ENCODE measurements at places on chromosomes 6 and 20.

GRCh38 chr20:23136893-23137745 lies 51.0 kb upstream of the CD93 start:
- DNase-seq, result no peak

GRCh38 chr6:112284603-112285002 lies 30.2 kb upstream of the LAMA4 start:
- no peak for DNase-seq

DNA sequence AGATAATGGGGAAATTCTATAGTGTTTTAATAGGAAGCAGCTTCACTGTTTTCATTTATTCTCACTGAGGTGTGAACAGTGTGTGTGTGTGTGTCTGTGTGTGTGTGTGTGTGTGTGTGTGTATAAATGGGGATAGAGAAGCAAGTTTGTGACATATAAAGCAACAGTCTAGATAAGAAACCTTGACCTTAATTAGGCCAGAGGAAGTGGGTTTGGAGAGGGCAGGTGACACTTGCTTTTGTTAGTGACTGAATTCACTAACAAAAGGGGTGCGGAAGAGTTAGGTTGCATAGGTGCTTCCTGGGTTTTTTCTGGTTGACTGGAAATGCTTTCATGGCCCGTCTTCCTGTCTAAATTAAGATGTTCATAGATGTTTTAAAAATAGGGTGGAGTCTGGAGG lies 515.7 kb upstream of the FLRT3 start:
- no peak for DNase-seq

DNA sequence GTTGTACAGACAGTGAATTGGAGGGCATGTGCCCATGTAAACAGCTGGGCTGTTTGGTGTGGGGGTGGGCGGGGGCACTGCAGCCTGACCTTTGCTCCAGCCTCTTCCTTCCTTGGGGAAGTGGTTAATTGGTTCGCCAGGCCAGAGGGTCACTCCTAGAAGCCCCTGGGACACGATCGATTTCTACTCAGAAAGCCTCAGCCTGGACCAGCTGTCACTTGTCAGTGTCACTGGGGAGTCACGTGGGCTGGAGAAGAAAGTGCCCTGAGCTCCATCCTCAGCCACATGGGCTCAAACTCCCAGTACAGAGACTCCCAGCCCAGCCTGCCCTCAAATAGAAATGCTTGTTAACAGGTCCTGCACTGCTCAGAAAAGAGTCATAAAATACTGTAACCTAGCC lies 423.8 kb upstream of the SULF2 start:
- DNase-seq, result no peak

- DNase-seq, result peak; percentile 31
These were observed 180.3 kb downstream of the CDH26 start for GRCh38 chr20:60138256-60139220.

DNA sequence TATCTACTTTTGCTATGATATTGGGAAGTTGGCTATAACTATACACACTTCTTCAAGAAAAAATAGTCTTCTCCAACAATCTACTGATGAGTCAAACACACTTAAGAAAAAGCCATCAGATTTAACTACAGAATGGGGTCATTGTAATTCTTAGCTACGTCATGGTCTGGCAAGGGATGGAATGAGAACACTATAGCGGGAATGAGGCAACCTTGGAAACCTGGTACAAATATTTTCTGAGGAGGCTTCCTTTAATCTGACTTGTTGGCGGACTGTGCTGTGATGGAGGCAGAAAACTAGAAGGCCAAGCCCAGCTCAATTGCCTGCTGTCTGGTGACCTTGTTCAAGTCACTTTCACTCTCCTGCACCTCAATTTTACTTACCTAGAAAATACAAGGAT lies 586.8 kb upstream of the JAG1 start:
- DNase-seq, result no peak

GRCh38 chr6:159233365-159234101 lies 64.3 kb downstream of the FNDC1 start:
- DNase-seq, result no peak

DNA sequence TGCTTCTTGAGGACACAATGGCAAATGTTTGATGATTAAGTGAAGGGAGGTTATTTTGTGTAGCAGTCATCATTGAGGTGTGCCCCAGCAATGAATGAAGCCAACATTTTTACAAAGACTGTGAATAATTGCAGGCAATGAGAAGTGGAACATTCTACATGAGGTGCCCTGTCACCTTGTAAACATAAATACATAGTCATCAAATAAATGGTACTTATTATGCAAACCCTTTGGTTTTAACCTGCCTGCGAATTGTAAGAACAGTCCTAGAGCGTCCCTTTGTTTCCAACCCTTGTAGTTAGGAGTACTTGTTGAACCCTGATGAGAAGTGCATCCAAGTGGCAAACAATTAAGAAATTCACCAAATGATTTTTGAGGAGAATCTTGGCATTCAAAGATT lies 7.1 kb upstream of the KIZ start:
- DNase-seq, result no peak

Measured in stimulated activated CD4-positive, alpha-beta T cell treated with anti-CD3 and anti-CD28 coated beads, Interleukin-12 subunit alpha, Interleukin-12 subunit beta, amount 100 ng/mL, for 24 hours (primary cell).